ENCODE measurements at places on chromosomes 16 and 17.

DNA sequence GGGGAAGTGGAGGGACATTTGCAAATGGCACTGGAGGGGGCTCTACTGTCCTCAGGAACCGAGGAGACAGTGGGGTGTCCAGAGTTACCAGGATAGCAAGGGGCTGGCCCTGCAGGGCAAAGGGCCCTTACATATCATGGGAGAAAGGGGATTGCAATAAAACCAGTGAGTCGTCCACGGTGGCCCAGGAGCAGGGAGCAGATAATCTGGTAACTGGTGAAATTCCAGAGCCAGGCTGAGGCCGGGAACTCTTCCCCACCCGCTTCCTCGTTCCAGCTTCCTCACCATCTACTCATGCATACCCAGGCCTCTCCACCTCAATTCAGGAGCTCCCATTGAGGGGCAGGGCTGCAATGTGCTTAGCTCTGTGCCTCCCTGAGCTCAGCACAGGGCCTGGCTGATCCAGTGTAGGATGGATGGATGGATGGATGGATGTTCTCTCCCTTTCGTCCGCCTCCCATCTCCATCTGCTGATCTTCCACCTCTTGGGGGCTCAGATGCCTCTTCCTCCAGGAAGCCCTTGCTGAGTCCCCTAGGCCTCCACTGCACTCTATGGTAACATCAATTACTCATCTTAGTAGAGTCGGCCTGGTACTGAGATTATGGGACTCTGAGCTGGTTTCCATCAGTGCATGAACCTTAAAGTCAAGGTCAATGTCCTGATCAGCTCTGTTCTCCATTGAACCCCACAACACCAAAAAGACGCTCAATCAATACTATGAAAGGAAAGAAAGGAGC is 41.2 kb upstream of the NDRG4 start:
- DNase-seq = no peak

GRCh38 chr17:8326511-8327302 is 12.9 kb upstream of the ODF4 start:
- peak; percentile 53 for DNase-seq

DNA sequence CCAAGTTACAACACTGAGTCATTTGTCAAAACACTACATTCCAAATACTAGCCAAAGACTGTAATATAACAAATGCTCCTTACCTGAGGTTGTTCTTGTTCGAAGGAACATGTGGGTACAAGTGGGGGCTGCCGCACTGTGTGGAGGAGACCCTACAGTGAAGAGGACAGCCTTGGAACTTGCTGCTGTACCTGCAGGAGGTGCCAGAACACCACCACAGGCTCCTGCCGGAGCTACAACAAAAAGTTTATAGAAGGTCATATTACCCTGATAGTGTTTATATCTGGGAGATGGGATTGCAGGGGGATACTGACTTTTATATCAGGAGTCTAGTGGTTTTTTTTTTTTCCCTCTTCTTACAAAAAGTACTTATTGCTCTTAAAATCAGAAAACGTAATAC is 37.8 kb upstream of the ALDH3A1 start:
- DNase-seq = no peak

DNA sequence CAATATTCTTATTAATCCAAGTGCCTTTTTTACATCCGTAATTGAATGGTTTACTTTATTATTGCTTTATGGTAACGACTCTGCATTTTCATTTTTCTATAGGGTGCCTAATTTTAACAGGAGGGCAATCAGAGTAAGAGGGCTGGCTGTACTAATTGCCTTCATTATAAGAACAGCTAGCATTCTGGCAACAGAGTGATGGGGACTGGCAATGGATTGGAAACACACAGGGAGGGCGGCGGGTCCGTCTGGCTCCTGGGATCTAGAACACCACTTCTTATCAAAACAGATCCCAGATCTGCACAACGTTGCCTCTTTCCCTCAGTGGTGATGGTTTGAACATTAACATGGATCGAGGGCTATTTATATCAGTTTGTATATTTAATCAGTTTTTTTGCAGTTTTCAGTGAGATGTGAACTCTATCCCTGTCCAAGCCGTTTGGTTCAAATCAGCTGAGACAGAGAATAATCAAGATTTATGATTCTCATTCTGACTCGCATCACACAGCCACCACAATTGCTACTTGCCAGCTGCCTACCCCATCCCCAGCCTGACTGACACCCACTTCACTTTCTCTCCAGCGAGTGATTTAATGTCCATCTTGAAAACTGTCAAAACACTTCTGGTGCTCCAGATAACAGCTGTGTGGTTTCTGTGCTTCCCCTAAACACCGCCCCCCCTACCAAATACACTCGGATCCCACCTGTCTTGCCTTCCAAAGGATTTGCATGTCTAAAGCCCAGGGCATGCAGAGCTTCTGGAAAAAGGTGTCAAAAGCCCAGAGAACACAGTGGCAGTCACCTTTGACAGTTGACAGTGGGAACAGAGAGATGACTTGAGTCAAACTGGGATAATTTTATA is 327.9 kb downstream of the HS3ST4 start:
- no peak for DNase-seq

All from heart right ventricle (tissue), 16 donors.